CD4-positive, alpha-beta T cell treated with Interleukin-2 at 100 ng/mL for 4 hours (primary cell): ENCODE measurements at places on chromosomes 5 and 9.

DNA sequence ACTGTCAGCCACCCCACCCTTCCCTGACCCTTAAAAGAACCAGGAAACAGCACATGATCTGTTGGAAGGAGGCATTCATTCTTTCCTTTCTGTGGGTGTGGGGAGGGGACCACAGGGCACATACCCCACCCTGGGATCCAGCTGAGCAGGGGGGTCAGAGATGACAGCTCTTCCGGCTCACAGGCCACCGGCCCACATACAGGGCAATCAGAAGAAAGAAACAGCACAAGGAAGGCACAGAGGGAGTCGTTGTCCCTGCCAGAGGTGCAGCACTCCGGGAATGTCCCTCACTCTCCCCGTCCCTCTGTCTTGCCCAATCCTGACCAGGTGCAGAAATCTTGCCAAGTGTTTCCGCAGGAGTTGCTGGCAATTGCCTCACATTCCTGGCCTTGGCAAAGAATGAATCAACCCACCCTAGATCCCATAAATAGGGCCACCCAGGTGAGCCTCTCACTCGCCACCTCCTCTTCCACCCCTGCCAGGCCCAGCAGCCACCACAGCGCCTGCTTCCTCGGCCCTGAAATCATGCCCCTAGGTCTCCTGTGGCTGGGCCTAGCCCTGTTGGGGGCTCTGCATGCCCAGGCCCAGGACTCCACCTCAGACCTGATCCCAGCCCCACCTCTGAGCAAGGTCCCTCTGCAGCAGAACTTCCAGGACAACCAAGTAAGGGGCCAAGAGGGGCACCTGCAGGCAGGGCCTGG lies at the start of gene LCN2:
TSS of gene LCN2 (plus strand) at position 453 of the 701 bp plus-strand sequence. CDS start at position 526, 73 bp downstream.
- DNase-seq = no peak

- DNase-seq = no peak
Observed at GRCh38 chr5:20248118-20248517, 260.1 kb upstream of the CDH18 start.

DNA sequence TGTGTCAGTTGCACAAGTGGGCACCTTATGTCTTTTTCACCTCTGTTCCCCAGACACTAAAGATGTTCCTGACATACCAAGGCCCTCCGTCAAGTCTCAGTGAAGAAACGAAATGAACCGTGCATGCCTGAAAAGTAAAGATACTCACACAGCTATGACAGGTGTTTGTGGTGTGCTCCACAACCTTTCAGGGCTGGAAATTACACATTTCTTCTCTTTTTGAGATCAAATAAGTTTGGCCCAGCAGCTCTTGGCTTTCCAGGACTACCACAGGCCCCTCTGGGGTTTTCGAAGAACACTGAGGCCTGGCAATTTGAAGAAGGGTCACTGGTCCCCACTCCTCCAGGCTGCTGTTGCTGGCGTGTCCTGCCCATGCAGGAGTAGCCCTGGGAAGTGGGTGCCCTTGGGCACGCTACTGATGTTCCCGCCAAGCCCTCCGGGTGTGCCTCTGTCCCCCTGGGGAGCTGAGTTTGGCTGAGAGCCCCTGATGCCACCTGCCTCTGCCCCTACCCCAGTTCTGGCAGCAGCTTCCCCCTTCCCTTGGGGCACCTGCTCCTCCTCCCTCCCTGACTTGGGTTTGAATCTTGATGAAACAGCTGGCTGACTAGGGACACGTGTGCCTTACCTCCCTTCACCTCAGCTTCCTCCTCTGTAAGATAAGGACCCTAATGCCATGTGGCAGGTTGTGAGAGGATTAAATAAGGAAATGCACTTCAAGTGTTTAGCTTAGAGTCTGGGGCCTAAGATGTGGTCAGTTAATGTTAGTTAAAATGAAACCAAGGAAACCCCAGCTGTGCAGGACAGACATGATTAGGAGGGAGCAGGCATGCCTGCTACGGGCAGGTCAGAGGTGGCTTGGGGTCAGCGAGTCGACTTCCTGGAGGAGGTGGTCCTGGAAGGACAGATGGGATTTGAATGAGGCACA lies 49.1 kb upstream of the GADD45G start:
- no peak for DNase-seq

DNA sequence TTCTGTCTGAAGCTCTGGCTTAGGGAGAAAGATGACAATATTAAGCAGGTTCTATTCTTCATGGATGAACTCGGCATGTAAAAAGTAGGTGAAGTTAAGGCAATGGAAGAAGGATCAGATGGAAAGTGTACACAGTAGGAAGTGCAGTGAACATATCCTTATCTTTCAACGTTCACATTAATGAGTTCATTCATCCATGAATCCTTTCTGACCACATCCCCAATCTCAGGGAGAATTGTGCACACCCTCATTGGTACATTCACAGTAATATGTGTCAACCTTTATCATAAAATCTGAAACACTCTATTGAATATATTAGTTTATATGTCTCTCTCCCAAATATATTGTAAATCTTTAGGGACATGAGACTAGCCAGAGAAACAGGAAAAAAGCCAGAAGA lies 5.5 kb downstream of the GIN1 start:
- DNase-seq = no peak

GRCh38 chr5:142306077-142306502 lies 18.7 kb downstream of the SPRY4 start:
- no peak for DNase-seq

DNA sequence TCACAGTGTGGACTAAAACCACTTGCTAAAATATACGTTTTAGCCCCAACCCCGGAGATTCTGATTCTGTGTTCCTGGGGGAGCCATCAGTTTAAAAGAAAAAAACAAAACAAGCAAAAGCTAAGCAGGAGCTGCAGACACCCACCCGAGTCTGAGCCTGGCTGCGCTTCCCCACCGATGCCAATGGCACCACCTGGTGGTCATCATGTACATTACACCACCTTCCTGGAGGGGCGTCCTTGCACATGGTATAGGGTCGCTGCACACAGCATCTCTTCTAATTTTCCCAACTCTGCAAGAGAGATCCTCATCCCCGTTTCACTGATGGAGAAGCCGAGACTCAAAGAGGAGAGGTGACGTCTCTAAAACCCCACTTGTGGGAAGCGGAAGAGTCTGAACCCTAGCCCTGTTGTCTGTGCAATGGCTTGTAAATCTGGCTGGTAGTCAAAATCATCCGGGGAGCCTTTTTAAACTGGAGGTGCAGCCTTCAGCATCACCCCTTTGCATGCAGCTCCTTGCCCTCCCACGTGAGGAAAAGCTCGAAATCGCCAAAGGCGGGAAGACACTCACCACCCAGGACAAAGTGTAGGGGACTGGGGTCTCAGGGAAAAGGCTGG lies 23.1 kb upstream of the CNOT6 start:
- peak; percentile 57 for DNase-seq

DNA sequence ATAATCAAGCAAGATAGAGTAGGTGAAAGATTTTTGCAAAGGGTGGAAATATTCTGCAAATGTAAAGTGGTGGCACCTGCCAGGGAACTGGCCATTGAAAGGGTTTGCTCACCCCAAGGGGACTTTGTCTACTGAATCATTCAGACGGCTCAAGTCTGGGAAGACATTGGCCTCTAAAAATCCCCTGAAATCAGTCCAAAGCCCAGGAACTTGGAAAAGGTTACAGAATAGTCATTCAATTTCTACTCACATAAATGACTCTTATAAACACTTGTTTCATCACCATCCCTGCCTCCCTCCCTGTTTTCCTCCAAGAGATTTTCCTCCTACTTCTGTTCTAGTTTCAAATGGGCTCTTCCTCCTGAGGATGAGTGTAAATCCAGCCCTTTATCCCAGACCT lies 28.5 kb downstream of the ZNF366 start:
- DNase-seq = no peak

- no peak for DNase-seq
Observed at GRCh38 chr5:14476786-14477435, 104.7 kb upstream of the OTULINL start.

- no peak for DNase-seq
Observed at GRCh38 chr9:117306032-117306431, 108.8 kb downstream of the ASTN2 start.
